ENCODE measurements at places on chromosomes 6 and 20.
A peak's percentile ranks its signal among the peaks of the same experiment; 100 is the strongest.

GRCh38 chr20:51867251-51867650 lies 64.9 kb upstream of the SALL4 start:
- no peak for DNase-seq

GRCh38 chr20:3811467-3812258 lies 8.7 kb upstream of the AP5S1 start:
- DNase-seq = peak; percentile 99

DNA sequence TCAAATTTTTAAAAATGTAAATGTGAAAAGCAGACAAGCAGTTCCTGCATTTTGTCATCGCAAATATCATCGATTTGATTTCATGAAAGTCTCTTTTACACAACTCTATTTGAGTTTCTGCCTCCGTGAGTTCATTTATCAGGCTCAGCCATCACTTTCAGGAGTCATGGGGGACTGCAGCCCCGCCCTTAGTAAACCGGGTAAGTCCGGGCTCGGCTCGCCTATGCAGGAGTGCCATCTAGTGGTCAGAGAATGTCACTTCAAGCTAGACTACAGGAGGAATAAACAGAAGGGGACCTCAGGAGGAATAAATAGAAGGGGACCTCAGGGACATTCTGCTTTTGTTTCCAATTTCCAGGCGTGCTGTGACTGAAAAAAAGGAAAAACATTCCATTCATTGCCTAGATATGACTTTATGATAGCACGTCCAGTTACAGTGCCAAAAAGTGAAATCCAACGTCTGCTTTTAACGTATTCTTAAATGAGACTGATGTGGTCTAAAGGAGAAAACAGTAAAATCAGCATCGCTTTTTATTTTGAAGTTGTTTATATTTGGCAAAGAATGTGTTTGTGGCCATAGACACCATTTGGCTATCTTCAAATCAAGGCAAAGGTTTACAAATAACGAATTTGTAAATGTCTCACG lies 333.9 kb downstream of the HACE1 start:
- peak; percentile 60 for DNase-seq

GRCh38 chr6:15062516-15063252 lies 183.2 kb upstream of the JARID2 start:
- DNase-seq = peak; percentile 100

DNA sequence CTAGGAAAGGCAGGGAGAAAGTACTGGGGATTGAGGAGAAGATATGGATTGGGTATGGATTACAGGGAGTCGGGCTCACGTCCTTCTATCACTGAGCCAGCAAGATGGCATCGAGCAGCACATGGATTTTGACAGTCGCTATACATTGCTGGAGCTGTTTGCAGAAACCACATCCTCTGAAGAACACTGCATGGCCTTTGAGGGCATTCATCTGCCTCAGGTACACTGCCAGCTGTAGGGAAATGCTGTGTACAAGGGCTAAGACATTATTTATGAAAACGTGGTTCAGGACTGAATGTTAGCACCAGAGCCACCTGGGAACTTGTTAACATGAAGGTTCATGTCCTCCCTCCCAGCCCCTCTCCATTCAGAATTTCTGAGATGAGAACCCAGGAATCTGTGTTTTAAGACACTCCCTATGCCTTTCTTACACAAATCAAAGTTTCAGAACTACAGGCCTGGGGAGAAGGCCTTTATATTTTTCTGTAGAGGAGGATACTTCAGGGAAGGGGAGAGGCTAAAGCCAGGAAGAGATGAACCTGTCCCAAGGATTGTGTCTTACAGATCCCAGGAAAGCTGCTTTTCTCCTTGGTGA lies 3.5 kb downstream of the CUL9 start:
- no peak for DNase-seq

GRCh38 chr6:39778581-39779255 lies 13.5 kb upstream of the DAAM2 start:
- no peak for DNase-seq

DNA sequence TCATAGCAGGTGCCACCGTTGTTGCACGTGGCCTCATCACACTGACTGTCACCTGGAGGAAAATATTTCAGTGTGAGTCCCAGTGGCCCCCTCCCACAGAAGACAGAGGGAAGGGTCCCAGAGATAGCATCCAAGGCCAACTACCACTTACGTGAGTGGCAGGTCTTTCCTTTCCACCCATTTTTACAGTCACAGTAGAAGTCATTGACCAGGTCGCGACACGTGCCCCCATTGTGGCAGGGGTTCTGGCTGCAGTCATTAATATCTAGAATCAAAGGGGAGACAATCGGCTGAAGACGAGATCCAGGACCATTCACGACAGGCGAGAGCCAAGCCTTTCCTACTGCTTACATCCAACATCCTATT lies 28.6 kb downstream of the JAG1 start:
- DNase-seq = peak; percentile 4

DNA sequence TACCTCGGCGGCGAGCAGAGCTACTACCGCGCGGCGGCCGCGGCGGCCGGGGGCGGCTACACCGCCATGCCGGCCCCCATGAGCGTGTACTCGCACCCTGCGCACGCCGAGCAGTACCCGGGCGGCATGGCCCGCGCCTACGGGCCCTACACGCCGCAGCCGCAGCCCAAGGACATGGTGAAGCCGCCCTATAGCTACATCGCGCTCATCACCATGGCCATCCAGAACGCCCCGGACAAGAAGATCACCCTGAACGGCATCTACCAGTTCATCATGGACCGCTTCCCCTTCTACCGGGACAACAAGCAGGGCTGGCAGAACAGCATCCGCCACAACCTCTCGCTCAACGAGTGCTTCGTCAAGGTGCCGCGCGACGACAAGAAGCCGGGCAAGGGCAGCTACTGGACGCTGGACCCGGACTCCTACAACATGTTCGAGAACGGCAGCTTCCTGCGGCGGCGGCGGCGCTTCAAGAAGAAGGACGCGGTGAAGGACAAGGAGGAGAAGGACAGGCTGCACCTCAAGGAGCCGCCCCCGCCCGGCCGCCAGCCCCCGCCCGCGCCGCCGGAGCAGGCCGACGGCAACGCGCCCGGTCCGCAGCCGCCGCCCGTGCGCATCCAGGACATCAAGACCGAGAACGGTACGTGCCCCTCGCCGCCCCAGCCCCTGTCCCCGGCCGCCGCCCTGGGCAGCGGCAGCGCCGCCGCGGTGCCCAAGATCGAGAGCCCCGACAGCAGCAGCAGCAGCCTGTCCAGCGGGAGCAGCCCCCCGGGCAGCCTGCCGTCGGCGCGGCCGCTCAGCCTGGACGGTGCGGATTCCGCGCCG lies 994 bp downstream of the FOXC1 start:
- peak; percentile 56 for DNase-seq

GRCh38 chr6:41798901-41799558 lies 11.5 kb downstream of the TOMM6 start:
- DNase-seq = no peak

GRCh38 chr6:111423960-111424846 lies 58.8 kb downstream of the REV3L start:
- DNase-seq = no peak

- no peak for DNase-seq
These were observed 15.6 kb upstream of the UBE2V1 start for GRCh38 chr20:50128520-50128905.

DNA sequence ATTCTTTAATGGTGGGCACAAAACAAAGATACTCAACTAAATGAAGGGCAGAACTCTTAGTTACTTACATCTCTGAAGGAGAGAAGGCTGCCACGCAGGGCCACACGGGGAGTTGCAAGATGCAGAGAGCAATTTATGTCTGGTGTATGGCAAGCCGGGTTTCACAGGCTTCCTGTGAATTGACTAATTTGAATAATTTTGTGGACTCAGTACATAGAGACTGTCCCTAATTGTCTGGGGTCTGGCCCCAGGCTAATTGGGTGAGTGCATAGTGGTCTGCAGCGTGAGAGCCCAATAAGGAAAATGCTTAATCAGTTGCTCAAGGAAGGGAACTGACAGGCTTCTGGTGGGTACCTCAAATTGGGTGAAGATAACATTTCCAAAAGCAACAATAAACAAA lies 205.7 kb downstream of the OTOR start:
- DNase-seq = no peak

DNA sequence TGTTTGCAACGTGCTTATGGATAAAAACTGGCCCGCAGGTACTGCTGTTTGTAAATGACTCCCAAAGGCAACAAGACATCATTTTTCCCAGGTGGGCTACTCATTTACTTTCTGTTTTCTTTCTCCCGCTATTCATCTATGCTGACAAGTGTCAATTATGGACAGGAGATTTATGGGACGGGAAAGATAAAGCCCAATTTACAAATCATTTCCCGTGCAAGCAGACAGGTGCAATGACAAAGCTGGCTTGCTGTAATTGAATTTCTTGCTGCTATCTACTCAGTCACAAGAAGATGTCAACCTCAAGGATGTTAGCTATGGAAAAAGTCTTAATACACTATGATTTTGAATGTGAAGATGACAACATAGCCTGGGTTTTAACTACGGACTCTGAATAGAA lies 125.5 kb downstream of the EPHA7 start:
- no peak for DNase-seq

- no peak for DNase-seq
These were observed 515.7 kb downstream of the NKAIN2 start for GRCh38 chr6:124319410-124319809.

DNA sequence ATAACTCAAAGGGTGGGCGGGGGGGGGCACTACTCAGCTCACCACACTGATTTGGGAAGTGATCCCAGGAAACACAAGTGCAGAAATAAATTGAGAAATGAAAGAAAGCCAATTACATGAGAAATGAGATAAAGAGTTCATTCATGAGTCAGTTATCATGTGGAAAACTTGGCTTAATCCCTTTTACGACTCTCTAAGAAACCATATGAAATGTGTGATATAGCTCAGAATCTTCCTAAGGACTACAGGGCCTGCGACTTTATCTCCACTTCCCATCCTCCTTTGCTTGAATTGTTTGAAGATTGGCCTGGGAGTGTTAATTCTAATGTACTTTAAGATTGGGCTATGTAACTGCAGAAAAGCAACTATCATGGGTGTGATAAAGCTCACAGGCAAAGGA lies 3.6 kb upstream of the BTN2A2 start:
- DNase-seq = no peak

DNA sequence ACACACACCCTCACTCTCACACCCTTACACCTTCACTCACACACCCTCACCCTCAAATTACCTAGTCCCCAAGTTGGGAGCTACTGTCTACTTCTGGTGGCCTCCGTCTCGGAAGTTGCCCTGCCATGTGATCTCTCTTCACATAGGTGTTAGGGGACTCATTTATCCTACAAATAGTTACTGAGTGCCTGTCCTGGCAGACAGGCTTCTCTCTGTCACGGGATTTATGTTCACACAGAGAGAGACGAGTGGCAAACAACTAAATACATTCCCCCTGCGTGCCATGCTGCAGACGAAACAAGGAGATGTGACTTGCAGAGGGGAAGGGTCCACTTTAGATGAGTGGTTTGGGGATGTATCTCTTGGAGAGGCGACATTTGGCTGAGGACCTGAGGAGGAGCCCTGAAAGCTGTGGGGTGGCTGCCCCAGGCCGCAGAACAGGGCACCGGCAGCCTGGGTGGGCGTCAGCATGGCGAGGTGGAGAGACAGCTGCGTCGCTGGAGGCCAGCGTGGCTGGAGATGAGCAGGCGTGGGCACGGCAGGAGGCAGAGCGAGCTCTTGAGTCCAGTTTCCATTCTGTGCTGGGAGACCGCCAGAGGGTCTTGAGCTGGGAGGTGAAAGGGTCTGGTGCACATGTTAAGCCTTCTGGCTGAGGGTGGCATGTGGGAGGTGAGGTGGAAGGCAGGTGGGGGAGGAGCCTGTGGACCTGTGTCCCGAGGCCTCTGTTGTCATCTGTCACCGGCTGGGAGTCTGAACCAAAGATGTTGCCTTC lies 17.2 kb downstream of the DYNLT1 start:
- no peak for DNase-seq

- peak; percentile 70 for DNase-seq
These were observed 253.7 kb upstream of the SUPT3H start for GRCh38 chr6:45631396-45631795.

- DNase-seq = no peak
These were observed 36.9 kb upstream of the STMND1 start for GRCh38 chr6:17064975-17065374.

- peak; percentile 26 for DNase-seq
These were observed 423.1 kb downstream of the MAFB start for GRCh38 chr20:40265825-40266533.

DNA sequence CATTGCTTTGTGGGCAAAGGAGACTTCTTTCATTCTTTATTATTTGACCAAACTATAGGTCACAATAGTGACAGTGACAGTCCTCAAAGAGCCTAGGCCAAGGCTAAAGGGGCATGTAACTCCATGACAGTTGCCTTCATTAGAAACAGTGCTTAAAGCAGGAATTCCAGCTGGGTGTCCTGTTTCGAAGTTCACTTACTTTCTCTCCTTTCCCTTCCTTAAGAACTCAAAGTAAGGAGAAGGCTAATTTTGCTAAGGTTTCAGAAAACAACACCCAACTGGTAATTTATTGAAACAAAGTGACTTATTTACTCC lies 48.1 kb upstream of the HEY2 start:
- no peak for DNase-seq

DNA sequence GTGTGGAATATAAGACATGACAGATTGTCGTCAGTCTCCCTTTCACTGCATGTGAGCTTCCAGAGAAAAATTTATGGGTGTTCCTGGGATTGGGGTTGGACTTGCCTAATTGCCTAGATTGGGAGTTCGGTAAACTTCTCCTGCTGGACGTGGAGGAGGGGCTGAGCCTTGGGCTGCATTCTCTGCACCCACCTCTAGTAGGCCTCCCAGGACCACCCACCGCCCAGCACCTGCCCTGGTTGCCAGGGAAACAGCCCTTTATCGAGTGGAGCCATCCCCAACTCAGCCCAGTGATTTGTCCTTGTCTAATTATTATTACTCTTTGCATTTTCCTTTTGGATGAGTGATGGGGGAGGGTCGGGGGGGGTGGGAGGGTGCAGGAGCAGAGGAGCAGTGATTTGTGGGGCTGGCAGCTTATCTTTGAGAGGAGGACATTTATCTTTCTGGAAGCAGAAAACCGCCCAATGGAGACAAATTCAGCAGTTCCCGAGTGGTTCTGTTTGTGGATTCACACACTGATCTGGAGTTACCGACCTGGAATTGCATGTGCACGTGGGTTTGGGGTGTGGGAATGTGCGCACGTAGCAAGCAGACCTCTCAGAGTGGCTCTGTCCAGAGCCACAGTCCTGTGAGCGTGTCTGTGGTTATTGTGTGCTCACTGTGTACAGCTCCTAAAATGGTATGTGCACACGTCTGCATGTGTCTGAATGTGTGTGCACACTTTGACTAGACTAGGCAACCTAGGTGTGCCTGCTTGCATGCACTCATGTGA lies 104.5 kb downstream of the DHX35 start:
- DNase-seq = no peak

DNA sequence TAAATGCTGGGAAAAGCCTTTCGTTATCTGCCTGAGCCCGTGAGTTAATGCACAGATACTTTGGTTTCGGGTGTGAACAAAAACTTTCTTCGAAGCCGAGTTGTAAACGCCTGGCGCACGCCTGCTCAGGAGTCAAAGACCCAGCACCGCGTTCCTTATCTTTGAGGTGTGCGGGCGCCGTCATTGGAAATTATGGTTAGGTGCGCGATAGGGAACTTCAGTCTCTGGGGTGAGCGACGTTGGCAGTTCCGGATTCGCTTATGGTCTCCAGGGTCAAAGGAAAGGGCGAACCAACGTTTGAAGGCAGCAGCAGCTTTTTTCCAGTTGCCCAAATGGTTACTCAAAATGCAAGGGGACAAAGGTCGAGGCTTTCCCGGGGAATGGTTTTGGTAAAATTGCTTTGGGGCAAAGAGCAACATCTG lies 853 bp downstream of the SLC22A3 start:
- DNase-seq = no peak

Measured in foreskin keratinocyte (primary cell).